ENCODE measurements at places on chromosomes 6 and 20. TPM values are rescaled to one million over a fixed set of nuclear protein-coding genes. Genes with fewer than 3 reads are reported as not detected.

The PRICKLE4 gene
- polyA plus RNA-seq, result 2.6 TPM

The CD40 gene
- 20.8 TPM for polyA plus RNA-seq

The APCDD1L gene
- 1.8 TPM for polyA plus RNA-seq

- no peak for DNase-seq
- no peaks in the 10 kb centered on the region for H3K27me3 ChIP-seq
- no peaks in the 10 kb centered on the region for H3K4me1 ChIP-seq
- no peak overlapping the region for H3K27ac ChIP-seq
- no peak overlapping the region for H3K4me3 ChIP-seq
Measured at GRCh38 chr6:130676077-130676772, 151.0 kb upstream of the SMLR1 start.

GRCh38 chr6:56713254-56713672, 70.6 kb upstream of the DST start:
- H3K36me3 ChIP-seq, result no peaks in the 10 kb centered on the region
- H3K27ac ChIP-seq, result no peak overlapping the region
- no peaks in the 10 kb centered on the region for H3K4me1 ChIP-seq
- no peak for DNase-seq
- H3K4me3 ChIP-seq, result no peak overlapping the region

DNA sequence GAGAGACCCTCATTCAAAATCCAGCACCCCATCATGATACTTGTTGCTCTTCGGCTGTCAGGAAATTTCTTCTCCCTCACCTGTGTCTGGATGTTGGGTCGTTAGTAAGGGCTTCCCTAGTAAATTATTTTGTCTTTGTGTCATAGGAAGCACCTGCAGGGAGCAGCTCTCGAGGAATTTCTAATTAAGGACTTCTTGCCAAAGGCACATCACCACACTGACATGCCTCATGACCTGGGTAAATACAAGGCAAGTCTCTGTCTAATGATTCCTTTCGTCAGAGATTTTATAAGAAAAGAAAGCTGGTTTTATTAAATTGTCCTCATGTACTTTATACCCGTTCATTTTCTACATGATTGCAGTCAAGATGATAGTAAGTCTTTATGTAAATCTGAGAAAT, at the start of gene NOX3:
Gene NOX3 (minus strand): TSS at position 74 of the 400 bp plus-strand sequence. CDS start 39 bp downstream, at position 35.
- no peak for DNase-seq
- H3K4me3 ChIP-seq, result no peak within 1 kb of the TSS
- H3K27me3 ChIP-seq, result no peaks in the 10 kb centered on the region
- no peaks in the 10 kb centered on the region for H3K36me3 ChIP-seq

- no peak overlapping the region for H3K27ac ChIP-seq
- H3K4me1 ChIP-seq, result no peaks in the 10 kb centered on the region
- H3K36me3 ChIP-seq, result no peaks in the 10 kb centered on the region
Measured at GRCh38 chr6:4518506-4518905, 257.7 kb upstream of the CDYL start.

GRCh38 chr20:16263582-16263981, 309.7 kb downstream of the KIF16B start:
- no peak for DNase-seq
- H3K27me3 ChIP-seq, result no peaks in the 10 kb centered on the region
- H3K4me3 ChIP-seq, result no peak overlapping the region
- H3K27ac ChIP-seq, result no peak overlapping the region
- no peaks in the 10 kb centered on the region for H3K4me1 ChIP-seq
- H3K36me3 ChIP-seq, result no peaks in the 10 kb centered on the region

Measured in pancreas (tissue), 10 donors.